ENCODE measurements at places on chromosomes 11 and 22. TPM values are rescaled to one million over a fixed set of nuclear protein-coding genes. Genes with fewer than 3 reads are reported as not detected.

Gene USH1C
- total RNA-seq: not detected

Gene TYMP
- 7.1 TPM for total RNA-seq

Gene HBB
- not detected for total RNA-seq

Gene IL10RA
- not detected for total RNA-seq

Gene DNAJB13
- under 0.01 TPM for total RNA-seq

Gene MCM5
- 87.8 TPM for total RNA-seq

Gene GLYAT
- total RNA-seq: not detected

Gene SPINDOC
- 22.4 TPM for total RNA-seq

Gene BACE1
- total RNA-seq: 27.2 TPM

Gene ZNRF3
- 2.5 TPM for total RNA-seq

Gene APOBEC3H
- total RNA-seq: 1.1 TPM

Gene SSTR3
- total RNA-seq: not detected

Gene FOLR2
- not detected for total RNA-seq

Gene TMA7B
- total RNA-seq: not detected

Gene NUP50
- total RNA-seq: 27.3 TPM

Gene IFTAP
- total RNA-seq: 42.8 TPM

Gene ZNF280B
- 0.58 TPM for total RNA-seq

Gene TCN1
- total RNA-seq: not detected

Gene RTN4R
- 0.58 TPM for total RNA-seq

Gene TRMU
- 34.3 TPM for total RNA-seq

Gene GGTLC3
- total RNA-seq: not detected

Gene RASGRP2
- total RNA-seq: not detected

Gene HTR3B
- total RNA-seq: not detected

Gene OR51B2
- not detected for total RNA-seq

Gene APLNR
- under 0.01 TPM for total RNA-seq

Gene RAB39A
- total RNA-seq: not detected

Gene UBE2L6
- 40.9 TPM for total RNA-seq

Gene SEPTIN5
- 12.1 TPM for total RNA-seq

Gene FAT3
- 5.0 TPM for total RNA-seq

Gene ELMOD1
- total RNA-seq: 2.8 TPM

Gene ANO1
- 3.7 TPM for total RNA-seq

Gene SGSM1
- 0.28 TPM for total RNA-seq

Gene MOB2
- 18.9 TPM for total RNA-seq

Gene CHRM4
- under 0.01 TPM for total RNA-seq

Gene MYO18B
- total RNA-seq: under 0.01 TPM

Gene DDIAS
- 1.4 TPM for total RNA-seq

Gene IGLL1
- not detected for total RNA-seq

Gene PHOX2A
- total RNA-seq: not detected

Gene ELP4
- 20.0 TPM for total RNA-seq

Gene GNAZ
- 0.96 TPM for total RNA-seq

Gene FUT4
- total RNA-seq: 6.2 TPM

Gene VPREB1
- not detected for total RNA-seq

Gene PATE2
- 0.38 TPM for total RNA-seq

Gene GRIA4
- not detected for total RNA-seq

Gene SYCE3
- not detected for total RNA-seq

Gene MEI1
- 1.7 TPM for total RNA-seq

Gene RTN4RL2
- total RNA-seq: not detected

Gene SLC37A2
- total RNA-seq: 0.56 TPM

Gene ANO5
- total RNA-seq: not detected

Gene SEPTIN3
- not detected for total RNA-seq

Gene TRPM5
- total RNA-seq: not detected

Gene HEPN1
- not detected for total RNA-seq

Gene MYO7A
- total RNA-seq: under 0.01 TPM

Gene UCP3
- total RNA-seq: 0.38 TPM
